Stimulated activated CD8-positive, alpha-beta memory T cell treated with anti-CD3 and anti-CD28 coated beads, Interleukin-15, amount 100 ng/mL, for 48 hours (primary cell): ENCODE measurements at places on chromosomes 5 and 9.

DNA sequence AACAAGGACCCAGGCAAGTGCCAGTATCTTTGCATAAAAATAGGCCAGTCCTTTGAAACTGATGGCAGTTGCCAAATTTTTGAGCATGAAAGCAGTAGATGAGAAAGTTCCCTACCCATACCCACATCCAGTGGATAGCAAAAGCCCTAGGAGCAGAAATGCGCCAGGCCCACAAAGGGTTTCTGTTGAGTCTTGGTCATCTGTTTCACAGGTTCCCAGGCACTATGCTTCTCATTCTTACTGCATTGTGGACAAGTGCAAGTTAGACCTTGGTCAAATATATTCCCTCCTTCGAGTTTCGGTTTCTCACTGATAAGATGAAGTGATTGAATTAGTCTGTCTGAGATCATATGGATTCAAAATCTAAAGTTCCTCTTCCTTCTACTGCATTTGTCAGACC, 152.3 kb downstream of the NR3C1 start:
- no peak for DNase-seq

DNA sequence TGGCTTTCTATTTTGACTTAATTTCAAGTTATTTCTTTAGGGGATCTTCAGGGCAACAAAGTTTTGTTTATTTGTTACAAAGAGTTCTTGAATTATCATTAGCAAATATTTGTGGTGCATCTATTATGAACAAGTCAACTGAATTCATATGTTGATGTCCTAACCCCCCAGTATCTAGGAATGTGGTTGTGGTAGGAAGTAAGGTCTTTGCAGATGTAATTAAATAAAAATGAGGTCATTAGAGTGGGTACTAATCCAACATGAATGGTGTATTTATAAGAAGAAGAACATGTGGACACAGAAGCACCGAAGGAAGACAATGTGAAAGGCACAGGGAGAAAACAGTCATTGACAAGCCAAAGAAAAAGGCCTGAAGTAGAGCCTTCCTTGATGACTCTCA, 474.0 kb upstream of the DAB2 start:
- no peak for DNase-seq

DNA sequence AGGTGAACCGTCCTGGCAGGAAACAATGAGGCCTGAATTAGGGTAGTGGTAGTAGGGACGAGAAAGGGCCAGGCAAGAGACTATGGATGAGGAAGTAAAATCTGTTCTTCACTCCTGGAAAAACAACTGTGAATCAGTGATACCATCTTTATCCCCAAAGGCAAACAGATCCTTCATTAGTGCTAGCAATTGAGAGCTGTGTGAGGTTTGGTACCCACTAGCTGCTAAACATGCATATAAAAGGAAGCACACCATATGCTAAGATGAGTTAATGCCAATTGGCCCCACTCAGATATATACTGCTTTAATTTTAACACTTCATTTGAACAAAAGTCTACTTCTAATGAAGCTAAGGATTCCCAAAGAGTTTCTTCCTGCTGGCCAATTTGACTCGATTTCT, 244.8 kb upstream of the NR4A3 start:
- no peak for DNase-seq

GRCh38 chr5:50476549-50476948, 35.5 kb upstream of the EMB start:
- DNase-seq: no peak

GRCh38 chr5:147754372-147755122, 28.0 kb downstream of the JAKMIP2 start:
- no peak for DNase-seq

DNA sequence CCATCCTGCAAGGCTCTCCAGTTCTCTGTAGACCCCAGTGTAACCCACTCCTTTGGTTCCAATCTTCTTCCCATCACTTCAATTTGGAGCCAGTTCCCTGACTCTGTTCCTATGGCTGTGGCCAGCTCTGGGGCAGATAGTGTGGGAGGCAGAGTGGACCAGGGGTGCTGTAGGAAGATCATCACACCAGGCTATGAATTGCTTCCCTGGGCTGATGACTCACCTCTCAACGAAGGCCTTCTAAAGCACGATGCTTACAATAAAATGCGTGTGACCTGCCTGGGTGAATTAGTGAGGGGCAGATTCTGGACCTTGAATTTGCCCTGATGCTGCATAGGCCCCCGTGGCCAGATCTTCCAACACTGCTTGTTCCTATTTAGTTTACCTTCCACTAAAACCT, 289.7 kb downstream of the FBXL7 start:
- DNase-seq: no peak

GRCh38 chr5:66813306-66813705, 217.1 kb downstream of the MAST4 start:
- DNase-seq: no peak

DNA sequence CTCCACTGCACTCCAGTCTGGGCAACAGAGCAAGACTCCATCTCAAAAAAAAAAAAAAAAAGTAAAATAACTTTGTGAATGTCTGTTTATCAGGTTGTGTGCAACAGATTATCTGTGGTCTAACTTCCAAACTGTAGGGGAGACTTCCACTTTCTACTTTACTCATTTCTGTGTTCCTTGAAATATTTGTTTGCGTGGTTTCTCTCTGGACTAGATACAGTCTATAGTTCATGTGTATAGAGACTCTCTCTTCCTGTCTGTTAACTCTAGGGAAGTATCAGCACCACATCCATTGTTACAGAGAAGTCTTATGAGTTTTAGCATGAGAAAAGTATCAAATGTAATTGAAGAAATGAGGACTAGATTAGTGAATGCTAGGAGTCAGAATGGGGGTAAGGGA, 168.3 kb downstream of the LPAR1 start:
- no peak for DNase-seq

DNA sequence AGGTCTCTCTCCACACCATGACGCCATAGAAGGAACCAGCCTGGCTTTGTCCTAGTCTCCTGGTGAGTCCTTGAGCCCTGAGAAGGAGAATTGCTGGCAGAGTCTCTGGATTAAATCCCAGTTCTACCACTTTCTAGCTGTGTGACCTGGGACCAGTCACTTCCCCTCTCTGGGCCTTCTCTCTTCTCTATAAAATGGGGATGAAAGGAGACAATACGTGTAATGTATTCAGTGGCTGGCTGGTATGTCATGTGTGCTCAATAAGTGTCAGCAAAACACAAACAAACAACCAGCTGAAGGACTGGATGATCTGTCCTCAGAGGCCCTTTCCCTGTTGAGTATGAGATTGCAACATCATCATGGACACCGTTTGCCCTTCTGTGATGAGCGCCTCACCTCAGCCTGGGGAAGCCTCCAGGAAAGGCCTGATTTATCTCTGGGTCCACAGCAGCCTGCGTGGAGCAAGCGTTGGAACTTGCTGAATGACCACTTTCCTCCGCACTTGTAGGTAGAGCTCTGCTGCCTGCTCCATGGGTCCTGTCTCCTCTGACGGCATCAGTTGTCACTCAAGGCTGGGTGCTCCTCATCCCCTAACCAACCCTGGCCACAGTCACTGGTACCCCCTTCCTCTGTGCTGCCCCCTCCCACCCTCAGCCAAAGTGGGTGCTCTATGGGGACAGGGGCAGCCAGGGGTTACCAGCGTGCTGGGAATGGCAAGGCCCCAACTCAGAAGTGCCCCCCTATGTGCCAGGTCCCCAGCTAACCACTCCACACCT, 3.6 kb upstream of the NR5A1 start:
- no peak for DNase-seq

- DNase-seq: no peak
These were observed 98.9 kb downstream of the CSNK1G3 start for GRCh38 chr5:123610665-123611405.

- DNase-seq: no peak
These were observed 50.8 kb upstream of the NOTCH1 start for GRCh38 chr9:136596630-136597031.

- DNase-seq: no peak
These were observed 99.6 kb downstream of the DOCK2 start for GRCh38 chr5:169736653-169737052.

DNA sequence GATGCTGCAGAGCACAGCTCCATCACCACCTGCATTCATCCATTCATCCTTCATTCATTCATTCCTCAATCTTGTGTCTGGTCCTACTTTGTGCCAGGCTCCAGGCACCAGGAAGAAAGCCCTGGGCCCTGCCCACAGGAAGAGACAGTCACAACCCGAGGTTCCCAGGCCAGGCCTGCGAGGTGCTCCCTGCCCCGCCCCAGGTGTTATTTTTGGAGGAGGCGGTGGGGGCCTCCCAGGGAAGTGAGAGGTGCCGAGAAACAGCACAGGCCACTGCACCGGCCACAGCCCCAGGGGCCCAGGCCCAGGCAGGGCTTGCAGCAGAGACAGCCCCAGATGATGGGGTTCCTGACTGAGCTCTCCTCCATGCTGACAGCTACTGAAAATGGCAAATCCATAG, 33.4 kb downstream of the VAV2 start:
- no peak for DNase-seq

GRCh38 chr5:175696139-175696854, 38.4 kb downstream of the HRH2 start:
- peak; percentile 62 for DNase-seq

- no peak for DNase-seq
These were observed 289.5 kb upstream of the TYRP1 start for GRCh38 chr9:12403721-12404120.

- DNase-seq: no peak
These were observed 131.1 kb downstream of the ZCCHC7 start for GRCh38 chr9:37251452-37251851.

DNA sequence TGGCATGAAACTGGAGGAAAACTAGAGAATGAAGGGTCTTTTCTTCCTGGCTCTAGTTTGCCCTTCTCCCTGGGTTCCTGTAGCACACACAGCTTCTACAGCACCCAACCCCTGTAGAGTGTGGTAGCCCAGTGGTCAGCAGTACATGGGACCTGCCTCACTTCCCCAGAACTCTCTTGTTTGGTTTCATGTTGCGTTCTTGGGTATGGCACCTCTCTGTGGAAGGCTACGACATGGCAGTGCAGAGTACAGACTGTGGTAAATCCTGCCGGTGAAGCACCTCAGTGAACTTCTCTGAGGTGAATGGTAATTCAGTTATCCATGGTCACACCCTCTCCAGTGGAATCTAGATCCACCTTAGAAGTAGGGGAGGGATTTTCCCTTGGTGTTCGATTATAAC, 105.5 kb downstream of the TLR4 start:
- DNase-seq: no peak

- DNase-seq: no peak
These were observed 108.7 kb upstream of the MPDZ start for GRCh38 chr9:13388157-13388556.

- no peak for DNase-seq
These were observed 223.4 kb upstream of the SLC24A2 start for GRCh38 chr9:20012232-20012631.

DNA sequence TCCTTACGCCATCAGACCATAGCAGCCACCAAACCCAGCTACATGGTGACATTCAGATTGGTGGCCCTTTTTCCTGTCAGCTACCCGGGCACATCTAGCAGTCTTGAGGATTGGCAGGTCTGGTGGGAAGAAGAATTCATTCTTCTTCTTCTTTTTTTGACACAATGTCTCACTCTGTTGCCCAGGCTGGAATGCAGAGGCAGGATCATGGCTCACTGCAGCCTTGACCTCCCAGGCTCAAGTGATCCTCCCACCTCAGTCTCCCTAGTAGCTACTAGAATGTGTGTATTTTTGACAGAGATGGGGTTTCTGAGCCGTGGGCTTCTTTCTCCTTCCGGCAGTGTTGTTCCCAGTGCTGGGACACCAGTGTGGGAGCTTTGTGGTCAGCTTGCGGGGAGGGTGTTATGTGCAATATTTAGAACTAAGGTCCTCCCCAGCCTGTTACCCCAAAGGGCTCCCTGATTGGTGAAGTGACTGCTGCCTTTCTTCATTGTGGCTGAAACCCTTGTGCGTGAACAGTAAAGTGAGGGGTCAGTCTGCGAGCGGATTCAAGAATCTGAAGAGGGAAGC, 3.4 kb downstream of the NTMT1 start:
- DNase-seq: no peak

GRCh38 chr9:38130724-38131123, 61.7 kb upstream of the SHB start:
- DNase-seq: no peak

DNA sequence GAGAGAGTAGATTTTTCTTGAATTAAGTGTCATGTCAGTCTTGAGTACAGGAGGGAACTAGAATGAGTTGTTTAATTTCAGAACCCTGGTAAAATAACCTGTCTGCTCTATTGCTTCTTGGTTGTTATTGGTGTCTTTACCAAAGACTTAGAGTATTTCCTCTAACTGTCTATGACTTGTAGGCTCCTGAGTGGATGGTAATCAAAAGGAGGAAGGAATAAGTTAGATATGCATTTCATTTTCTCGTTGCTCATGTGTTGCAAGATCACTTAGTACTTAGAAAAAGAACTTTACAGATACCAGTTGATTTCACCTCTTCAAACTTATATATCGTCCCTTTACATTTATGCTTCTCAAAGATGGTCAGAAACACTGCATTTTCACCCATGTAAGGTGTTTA, 31.1 kb downstream of the UHRF2 start:
- no peak for DNase-seq

DNA sequence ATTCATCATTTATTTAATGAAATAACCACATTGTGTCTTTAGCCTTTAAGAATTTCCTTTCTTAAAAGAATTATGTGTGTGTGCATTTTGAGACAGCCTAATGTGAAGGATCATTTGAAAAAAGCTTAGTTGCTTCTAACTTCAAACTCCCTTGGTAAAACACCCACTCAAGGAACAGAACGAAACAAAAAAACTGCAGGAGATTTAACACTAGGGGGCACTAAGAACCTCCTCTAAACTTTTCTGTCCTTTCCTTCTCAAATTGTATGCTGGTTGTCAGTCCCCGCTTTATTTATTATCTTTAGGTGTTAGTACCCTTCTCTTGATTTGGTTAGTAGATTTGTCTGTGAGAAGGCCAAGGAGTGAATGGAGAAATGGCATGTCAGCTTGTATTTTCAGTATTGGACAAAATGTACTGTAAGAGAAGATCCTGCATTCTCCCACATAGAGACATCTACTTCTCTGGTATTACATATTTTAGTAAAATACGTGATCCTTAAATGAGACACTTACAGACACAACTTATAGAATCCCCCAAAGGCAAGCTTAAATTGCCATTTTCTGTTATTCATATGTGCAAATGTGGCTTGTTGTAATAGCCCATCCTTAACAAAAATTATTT, 229.7 kb downstream of the MRPS30 start:
- no peak for DNase-seq

GRCh38 chr9:116234081-116234480, 80.5 kb downstream of the PAPPA start:
- DNase-seq: no peak
